Transverse colon (tissue), 4 donors: ENCODE measurements at places on chromosomes 1 and 21. TPM values are rescaled to one million over a fixed set of nuclear protein-coding genes. Genes with fewer than 3 reads are reported as not detected.

DNA sequence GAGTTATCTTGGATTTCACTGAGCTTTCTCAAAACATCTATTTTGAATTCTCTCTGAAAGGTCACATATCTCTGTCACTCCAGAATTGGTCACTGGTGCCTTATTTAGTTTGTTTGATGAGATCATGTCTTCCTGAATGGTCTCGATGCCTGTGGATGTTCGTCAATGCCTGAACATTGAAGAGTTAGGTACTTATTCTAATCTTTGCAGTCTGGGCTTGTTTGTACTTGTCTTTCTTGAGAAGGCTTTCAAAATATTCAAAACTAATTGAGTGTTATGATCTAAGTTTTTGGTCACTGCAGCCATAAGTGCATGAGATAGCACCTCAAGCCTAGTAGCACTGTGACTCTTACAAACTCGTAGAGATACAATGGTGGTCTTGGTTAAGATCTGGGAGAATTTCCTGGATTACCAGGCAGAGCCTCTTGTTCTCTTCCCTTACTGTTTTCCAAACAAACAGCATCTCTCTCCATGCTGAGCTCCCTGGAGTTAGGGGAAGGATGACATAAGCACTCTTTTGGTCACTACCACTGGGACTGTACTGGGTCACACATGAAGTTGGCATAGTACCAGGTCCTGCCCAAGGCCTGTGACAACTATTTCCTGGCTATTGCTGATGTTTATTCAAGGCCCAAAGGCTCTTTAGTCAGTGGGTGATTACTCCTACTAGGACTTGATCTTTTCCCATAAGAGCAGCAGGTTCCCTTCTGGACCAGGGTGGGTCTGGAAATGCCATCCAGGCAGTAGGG lies 25.6 kb downstream of the SLC22A15 start:
- DNase-seq = no peak
- peaks cover 14% of the 10 kb centered on the region for H3K36me3 ChIP-seq
- no peak overlapping the region for H3K27ac ChIP-seq
- no peak overlapping the region for H3K4me3 ChIP-seq
- no peaks in the 10 kb centered on the region for H3K27me3 ChIP-seq
- no peaks in the 10 kb centered on the region for H3K4me1 ChIP-seq

GRCh38 chr1:164628772-164629171 lies 69.8 kb downstream of the PBX1 start:
- no peak overlapping the region for H3K27ac ChIP-seq
- H3K27me3 ChIP-seq = no peaks in the 10 kb centered on the region
- no peak overlapping the region for H3K4me3 ChIP-seq

- H3K27me3 ChIP-seq = no peaks in the 10 kb centered on the region
- H3K4me3 ChIP-seq = no peak overlapping the region
- H3K27ac ChIP-seq = no peak overlapping the region
- peaks cover 22% of the 10 kb centered on the region for H3K36me3 ChIP-seq
These were observed 20.9 kb downstream of the SFPQ start for GRCh38 chr1:35172022-35172421.

DNA sequence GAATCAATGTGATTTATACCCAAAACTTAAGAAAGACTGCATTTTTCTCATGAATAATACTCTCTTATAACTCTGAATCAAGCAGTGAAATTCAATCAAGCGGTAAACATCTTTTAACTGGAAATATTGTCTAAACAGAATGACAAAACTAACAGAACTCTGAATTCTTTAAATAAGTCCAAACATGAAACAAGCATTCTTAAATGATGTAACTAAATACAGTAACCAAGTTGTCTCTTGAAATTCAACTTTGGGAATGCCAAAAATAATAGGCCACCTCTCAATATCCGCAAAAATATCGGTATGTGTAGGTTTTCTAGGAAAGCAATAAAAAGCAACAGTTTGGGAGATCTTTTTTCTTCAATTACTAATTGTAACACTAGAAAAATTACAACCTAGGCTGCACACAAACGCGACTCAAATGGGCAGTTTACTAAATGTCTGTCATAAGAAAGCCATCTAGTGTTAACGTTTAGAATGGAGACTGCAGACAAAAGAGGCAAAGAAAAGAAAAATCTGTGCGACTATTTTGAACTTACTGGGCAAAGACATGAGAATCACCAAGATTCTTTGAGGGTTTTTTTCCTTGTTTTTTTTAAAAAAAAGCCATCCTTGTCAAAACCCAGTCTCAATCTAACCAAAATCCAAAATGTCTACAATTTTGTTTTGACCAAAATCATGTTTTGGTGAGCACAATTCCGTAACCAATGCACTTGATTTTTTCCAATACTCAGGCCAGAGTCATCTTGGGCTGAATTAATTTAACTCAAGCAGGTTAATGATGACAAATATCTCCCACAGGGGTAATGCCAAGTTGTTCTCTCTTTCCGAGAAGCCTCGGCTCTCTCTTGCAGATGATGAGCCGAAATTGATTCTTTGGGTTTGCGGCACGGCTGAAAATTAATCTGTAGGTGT lies 1.3 kb downstream of the SIPA1L2 start:
- peak overlapping the region; percentile 97 for H3K27ac ChIP-seq
- no peak for DNase-seq
- H3K27me3 ChIP-seq = no peaks in the 10 kb centered on the region
- H3K4me3 ChIP-seq = peak overlapping the region; percentile 66

GRCh38 chr1:109267743-109268300 lies 15.1 kb downstream of the PSRC1 start:
- no peak overlapping the region for H3K4me3 ChIP-seq
- no peak overlapping the region for H3K27ac ChIP-seq
- no peaks in the 10 kb centered on the region for H3K4me1 ChIP-seq
- no peaks in the 10 kb centered on the region for H3K27me3 ChIP-seq

SLC35F3 gene
- not detected for total RNA-seq

TRPM2 gene
- total RNA-seq = 2.9 TPM

DNA sequence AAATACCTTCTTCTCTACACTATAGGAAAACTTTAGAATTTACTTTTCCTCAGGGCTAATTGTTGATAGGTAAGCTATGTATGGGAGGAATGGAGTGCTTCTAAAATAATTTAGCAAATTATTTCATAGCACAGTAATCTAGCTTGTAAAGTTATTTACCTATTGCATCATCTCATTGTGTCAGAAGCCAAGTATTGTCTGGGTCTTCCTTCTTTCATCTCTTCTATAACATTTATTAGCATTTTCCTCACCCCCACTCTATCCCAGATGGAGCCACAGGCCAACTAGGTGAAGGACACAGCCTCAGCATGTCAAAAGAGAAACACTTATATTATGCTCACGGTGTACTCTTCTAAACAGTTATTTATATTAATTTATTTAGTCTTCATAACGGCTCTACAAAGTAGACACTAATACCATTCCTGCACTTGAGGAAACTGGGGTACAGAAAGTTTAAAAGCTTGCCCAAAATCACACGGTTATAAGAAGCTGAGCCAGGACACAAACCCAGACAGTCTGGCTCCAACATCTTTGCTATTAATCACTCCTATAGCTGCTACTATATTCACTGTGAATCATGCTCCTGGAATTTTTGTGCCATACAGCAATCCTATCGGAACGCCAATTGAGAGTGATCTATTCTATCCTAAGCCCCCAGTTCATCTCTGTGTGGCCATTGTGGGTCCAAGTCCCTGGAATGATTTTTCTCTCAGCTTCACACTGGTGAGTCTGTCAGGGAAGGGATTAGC lies 43.1 kb downstream of the OR10J5 start:
- H3K4me1 ChIP-seq = no peaks in the 10 kb centered on the region
- H3K4me3 ChIP-seq = no peak overlapping the region
- no peak for DNase-seq
- H3K36me3 ChIP-seq = no peaks in the 10 kb centered on the region
- no peaks in the 10 kb centered on the region for H3K27me3 ChIP-seq
- no peak overlapping the region for H3K27ac ChIP-seq

DNA sequence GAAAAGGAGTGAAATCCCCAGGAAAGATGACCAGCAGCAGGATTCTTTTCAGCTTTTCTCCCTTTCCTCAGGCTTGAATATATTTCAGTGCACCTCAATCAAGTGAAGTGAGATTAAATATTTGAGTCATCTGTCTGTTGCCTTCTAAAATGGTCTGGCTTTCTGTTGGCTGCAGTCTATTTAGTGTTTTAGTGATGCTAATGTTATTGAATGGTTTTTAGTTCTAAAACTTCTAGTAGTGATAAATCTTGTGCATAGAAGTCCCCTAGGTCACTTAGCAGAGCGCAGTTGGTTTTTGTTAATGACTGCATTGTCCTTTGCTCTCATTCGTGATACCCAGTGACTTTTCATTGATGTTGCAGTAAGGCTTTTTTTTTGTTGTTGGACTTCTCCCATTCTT lies 53.5 kb downstream of the ITSN1 start:
- H3K27ac ChIP-seq = no peak overlapping the region
- H3K36me3 ChIP-seq = no peaks in the 10 kb centered on the region
- no peak overlapping the region for H3K4me3 ChIP-seq
- H3K27me3 ChIP-seq = no peaks in the 10 kb centered on the region

IGSF21 gene
- 1.1 TPM for total RNA-seq

- no peaks in the 10 kb centered on the region for H3K4me1 ChIP-seq
- H3K4me3 ChIP-seq = no peak overlapping the region
- no peak overlapping the region for H3K27ac ChIP-seq
- H3K36me3 ChIP-seq = no peaks in the 10 kb centered on the region
- no peak for DNase-seq
- H3K27me3 ChIP-seq = no peaks in the 10 kb centered on the region
These were observed 18.0 kb downstream of the UBE2T start for GRCh38 chr1:202323731-202324130.

ZNF326 gene
- 39.6 TPM for total RNA-seq

- H3K4me1 ChIP-seq = peaks cover 71% of the 10 kb centered on the region
- no peaks in the 10 kb centered on the region for H3K27me3 ChIP-seq
- DNase-seq = no peak
These were observed 10.6 kb downstream of the TNFRSF1B start for GRCh38 chr1:12177156-12177998.

GBP3 gene
- 68.1 TPM for total RNA-seq

KRTAP15-1 gene
- total RNA-seq = not detected

DNA sequence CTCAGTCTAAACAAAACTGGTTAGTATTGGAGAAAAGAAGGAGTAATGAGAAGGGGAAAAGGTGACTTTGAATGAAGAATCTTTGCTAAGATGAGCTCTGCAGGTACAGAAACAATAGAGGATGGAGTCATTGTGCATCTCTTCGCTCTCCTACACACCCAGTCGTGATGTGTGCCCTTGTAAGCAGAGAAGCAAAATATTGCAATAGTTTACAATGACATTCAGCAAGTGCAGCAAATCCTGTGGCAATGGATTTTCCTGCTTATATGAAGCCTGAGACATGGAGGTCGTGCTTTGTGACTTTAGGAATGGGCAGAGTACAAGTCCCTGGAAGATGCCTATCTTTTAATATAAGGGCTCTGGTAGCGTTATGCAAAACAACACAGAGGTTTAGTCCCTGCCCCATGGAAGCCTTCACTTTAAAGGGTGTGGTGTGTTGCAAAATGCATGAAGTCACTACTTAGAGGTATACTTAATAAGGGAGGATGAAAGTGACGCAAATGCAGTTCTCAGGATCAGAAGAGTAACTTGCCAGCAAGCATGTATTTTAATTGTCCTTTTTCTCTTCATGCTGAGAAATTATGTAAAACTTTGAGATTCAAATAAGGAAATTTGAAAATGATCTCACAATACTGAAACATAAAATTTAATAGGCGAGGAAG lies 88.0 kb upstream of the IVNS1ABP start:
- H3K4me3 ChIP-seq = peak overlapping the region; percentile 24
- no peaks in the 10 kb centered on the region for H3K27me3 ChIP-seq

GRCh38 chr1:229408458-229409037 lies 25.3 kb downstream of the ACTA1 start:
- H3K36me3 ChIP-seq = no peaks in the 10 kb centered on the region
- H3K27ac ChIP-seq = no peak overlapping the region
- H3K4me3 ChIP-seq = no peak overlapping the region
- DNase-seq = no peak
- peaks cover 28% of the 10 kb centered on the region for H3K4me1 ChIP-seq

DNA sequence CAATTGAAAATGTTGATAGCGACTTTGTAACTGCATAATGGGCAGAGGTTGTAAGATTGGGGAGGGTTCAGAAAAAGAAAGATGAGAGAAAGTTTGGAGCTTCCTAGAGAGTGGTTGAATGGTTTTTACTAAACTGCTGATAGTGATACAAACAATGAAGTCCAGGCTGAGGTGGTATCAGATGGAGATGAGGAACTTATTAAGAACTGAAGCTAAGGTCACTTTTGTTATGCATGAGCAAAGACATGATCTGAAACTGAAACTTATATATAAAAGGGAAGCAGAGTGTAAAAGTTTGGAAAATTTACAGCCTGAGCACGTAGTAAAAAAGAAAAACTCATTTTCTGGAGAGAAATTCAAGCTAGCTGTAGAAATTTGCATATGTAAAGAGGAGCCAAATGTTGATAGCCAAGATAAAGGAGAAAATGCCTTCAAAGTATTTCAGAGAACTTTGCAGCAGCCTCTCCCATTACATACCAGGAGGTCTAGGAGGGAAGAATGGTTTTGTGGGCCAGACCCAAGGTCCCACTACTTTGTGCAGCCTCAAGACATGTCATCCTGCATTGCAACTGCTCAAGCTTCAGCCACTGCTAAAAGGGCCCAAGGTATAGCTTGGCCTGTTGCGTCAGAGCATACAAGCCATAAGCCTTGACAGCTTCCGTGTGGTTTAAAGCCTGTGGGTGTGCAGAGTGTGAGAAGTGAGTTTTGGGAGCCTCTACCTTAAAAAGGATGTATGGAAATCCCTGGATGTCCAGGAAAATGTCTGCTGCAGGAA lies 843.9 kb downstream of the AMY1C start:
- H3K4me1 ChIP-seq = no peaks in the 10 kb centered on the region
- H3K36me3 ChIP-seq = no peaks in the 10 kb centered on the region
- no peak for DNase-seq
- H3K4me3 ChIP-seq = no peak overlapping the region

C1orf53 gene
- total RNA-seq = 7.0 TPM

ADAM30 gene
- not detected for total RNA-seq

APOBEC4 gene
- not detected for total RNA-seq

CACNA1S gene
- total RNA-seq = not detected

ALG14 gene
- total RNA-seq = 2.3 TPM

GRCh38 chr1:45998020-45998617 lies 134.3 kb downstream of the PIK3R3 start:
- no peak overlapping the region for H3K27ac ChIP-seq
- no peak for DNase-seq
- H3K36me3 ChIP-seq = no peaks in the 10 kb centered on the region
- no peaks in the 10 kb centered on the region for H3K27me3 ChIP-seq
- no peak overlapping the region for H3K4me3 ChIP-seq

GRCh38 chr1:101187297-101187696 lies 49.5 kb upstream of the S1PR1 start:
- no peaks in the 10 kb centered on the region for H3K27me3 ChIP-seq
- H3K27ac ChIP-seq = no peak overlapping the region
- no peak for DNase-seq
- no peak overlapping the region for H3K4me3 ChIP-seq
- no peaks in the 10 kb centered on the region for H3K36me3 ChIP-seq
